ENCODE measurements at places on chromosomes 7 and 10.
A peak's percentile ranks its signal among the peaks of the same experiment; 100 is the strongest.

DNA sequence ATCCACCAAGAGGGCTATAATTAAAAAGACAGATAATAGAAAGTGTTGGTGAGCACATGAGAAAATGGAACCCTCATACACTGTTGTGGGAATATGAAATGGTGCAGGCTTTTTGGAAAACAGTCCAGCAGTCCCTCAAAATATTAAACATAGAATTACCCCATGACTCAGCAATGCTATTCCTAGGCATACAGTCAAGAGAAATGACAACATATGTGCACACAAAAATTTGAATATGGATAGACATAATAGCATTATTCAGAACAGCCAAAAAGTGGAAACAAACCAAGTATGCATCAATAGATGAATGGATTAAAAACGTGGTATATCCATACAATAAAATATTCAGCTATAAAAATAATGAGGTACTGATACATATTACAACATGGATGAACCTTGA is 64.5 kb upstream of the GDF10 start:
- no peak for DNase-seq

DNA sequence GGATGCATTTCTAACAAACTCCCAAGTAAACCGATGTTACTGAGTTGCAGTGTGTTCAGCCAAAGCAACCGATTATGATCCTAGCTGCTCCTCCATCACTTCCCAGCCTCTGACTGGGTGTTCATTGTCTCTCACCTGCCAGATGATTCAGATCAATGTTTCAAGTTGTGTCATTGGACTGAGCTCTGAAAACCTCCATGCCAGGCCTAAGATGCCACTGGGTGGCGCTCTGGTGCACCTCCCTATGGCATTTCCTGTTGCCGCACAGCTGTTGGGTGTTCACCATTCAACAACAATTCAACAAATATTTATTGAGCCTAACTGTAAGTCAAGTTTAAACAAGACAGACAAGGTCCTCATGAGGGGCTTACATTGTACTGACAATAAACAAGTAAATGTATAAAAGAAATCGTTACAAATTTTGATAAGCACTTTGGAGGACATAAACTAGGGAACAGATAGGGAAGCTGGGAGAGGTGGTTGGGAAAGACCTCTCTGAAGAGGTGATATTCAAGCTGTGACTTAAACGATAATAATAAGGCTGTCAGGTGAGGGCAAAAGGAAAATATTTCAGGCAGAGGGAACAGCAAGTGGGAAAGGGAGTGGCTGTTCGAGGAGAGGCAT is 22.8 kb downstream of the RGR start:
- DNase-seq: peak; percentile 61

DNA sequence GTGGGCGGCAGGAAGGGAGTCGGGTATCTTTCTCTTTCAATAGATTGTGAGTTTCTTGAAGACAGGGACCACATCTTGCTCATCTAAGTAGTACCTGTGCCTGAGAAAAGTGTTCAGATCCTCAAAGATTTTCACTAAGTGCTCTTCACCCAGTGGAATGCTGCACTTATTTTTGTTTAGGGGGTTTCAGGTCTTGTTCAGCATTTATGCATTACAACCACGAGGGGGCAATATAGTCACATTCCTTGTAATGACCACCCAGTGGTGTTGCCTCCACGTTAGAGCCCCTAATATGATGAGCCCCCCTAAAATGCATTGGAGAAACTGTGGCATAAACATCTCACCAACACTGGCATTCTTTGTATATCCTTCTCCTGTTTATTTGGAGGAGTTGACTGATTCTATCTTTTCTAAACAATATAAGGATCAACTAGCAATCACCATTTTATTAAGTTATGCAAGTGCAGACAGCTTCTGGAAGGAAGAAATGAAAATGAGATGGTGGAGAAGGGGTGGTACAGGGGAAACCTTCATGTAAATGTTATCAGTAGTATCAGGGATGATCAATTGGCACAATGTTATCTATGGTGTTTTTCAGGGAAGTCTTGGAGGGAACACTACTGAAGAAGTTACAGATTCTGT is 3.1 kb upstream of the PAPSS2 start:
- peak; percentile 66 for DNase-seq

GRCh38 chr10:77291596-77292505 is 345.8 kb downstream of the KCNMA1 start:
- DNase-seq: peak; percentile 52

DNA sequence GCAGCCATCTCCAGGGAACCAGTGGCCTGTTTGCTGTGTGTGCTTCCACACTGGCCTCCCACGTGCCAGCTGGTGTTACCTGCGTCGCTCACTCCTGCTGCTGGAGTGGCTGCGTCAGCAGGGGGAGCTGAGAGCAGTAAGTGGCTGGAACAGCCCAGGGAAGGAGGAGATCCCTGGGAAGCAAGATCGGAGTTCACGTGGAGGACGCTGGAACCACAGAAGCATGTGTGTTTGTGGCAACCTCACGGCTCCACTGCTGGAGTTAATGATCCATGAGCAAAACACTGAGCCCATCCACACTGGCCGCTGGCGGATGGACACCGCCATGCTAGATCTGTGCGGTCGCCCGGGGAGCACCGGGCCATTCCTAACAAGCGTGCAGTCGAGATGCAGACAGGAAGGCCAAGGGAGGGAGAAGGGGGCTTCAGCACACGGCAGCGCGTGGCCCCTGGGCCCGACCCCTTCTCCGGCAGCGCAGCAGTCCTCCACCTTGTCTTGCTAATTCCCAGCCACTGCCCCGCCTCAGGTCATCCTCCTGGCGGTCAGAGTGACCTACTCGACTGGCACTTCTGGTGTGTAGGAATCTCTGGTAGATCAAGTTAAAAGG is 68.5 kb upstream of the EEPD1 start:
- DNase-seq: peak; percentile 65

GRCh38 chr7:157576415-157576814 is 239.6 kb downstream of the DNAJB6 start:
- DNase-seq: no peak

DNA sequence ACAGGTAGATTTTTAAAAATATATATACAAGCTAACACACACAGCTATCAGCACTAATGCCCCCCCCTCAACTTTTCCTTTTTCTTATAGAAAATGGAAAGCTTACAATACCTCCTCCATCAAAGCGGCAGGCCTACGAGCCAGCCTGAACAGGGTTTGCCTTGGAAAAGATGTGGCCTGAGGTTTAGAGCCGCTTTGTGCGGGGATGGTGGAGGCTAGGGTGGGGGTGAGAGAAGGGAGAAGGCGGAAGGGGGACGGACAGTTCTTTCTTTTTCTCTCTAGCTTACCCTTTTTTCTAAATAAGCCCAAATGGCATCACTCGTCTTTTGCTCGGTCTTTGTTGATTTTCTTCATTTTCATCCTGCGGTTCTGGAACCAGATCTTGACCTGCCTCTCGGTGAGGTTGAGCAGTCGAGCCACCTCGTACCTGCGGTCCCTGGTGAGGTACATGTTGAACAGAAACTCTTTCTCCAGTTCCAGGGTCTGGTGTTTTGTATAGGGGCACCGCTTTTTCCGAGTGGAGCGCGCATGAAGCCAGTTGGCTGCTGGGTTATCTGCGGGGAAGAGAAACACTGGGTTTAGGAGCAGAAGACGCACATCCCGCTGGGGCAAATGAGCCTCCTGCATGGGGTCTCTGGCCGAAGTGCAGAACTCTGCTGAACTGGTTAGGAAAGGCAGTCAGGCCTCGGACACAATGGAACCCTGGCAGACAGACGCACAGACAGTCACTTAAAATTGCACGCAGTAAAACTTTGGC is 1.9 kb downstream of the HOXA9 start:
- DNase-seq: no peak

- DNase-seq: no peak
These were observed 28.8 kb upstream of the MYH16 start for GRCh38 chr7:99243751-99244337.

DNA sequence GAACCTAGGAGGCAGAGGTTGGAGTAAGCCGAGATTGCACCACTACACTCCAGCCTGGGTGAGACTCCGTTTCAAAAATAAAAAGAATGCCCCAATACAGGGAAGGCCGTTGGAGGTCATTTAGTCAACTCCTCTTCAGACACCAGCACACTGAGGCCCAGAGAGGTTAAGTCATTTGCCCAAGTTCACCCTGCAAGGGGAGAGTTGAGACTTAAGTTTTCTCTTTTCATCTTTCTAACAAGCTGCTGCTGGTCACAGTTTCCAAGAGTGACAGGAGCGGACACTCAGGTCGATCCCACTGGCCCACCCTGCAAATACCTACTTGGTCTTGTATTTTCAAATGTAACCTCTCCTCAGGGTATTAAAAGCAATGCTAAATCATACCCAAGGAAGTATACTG is 30.4 kb upstream of the VCL start:
- DNase-seq: no peak

- DNase-seq: no peak
These were observed 8.4 kb downstream of the TBRG4 start for GRCh38 chr7:45102785-45103712.

- no peak for DNase-seq
These were observed 77.6 kb upstream of the LRRC4 start for GRCh38 chr7:128108641-128109423.

DNA sequence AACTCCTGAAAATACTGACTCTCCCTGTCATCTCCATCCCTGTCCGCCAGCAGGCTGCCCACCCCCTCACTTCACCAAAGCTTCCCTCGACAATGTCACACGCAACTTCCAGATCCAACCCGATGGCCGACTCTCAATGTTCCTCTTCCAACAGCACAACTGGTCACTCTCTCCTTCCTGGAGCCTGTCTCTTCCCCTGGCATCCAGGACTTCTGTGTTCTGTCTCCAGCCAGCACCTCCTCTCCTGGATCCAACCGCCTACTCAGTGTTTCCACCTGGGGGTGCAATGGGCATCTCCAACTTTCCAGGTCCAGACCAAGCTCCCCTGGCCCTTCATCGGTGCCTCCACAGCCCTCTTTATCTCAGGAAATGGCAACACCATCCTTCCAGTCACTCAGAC is 8.6 kb downstream of the CPA5 start:
- DNase-seq: no peak

DNA sequence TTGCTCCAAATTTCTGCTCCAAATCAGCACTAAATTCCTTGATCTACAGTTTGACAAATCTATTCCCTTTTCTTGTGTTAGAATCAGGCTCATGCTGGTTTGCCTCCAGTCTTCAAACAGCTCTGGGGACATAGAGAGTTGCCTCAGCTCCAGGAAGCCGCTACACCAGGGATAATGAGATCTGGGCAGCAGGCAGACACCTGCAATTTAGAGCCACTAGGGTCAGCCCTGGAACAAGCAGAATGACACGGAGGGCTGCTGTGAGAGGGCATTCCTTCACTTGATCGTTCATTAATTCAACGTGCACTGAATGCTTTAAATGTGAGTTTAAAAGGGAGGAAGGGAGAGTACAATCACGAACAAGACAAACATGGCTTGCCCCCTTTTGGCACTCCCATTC is 3.7 kb upstream of the ELMO1 start:
- no peak for DNase-seq

DNA sequence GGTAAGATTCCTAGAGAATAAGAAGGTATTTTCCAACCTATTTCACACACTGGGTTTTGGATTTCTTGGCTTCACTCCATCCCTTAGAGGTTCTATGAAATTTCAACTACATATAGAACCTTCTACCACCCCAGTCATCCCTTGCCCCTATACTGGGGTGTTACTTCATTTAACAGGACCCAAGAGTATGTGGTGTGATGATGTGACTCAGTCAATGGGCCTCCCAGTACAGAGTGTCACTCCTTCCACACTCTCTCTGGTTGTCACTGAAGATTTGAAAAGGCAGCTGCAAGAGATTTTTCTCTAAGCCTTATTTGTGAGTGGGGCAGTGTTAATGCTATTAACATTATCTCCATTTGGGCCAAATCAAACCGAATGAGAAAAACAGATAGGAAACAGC is 33.5 kb downstream of the FGFBP3 start:
- no peak for DNase-seq

- no peak for DNase-seq
These were observed 37.7 kb downstream of the CDK13 start for GRCh38 chr7:39987641-39988347.

Measured in astrocyte of the hippocampus (primary cell).